ENCODE measurements at places on chromosomes 11 and 22. TPM values are rescaled to one million over a fixed set of nuclear protein-coding genes. Genes with fewer than 3 reads are reported as not detected.

GRCh38 chr22:49507607-49508292 is 319.9 kb downstream of the BRD1 start:
- no peak for DNase-seq
- H3K4me1 ChIP-seq = no peaks in the 10 kb centered on the region
- no peak overlapping the region for H3K27ac ChIP-seq
- H3K36me3 ChIP-seq = no peaks in the 10 kb centered on the region

DNA sequence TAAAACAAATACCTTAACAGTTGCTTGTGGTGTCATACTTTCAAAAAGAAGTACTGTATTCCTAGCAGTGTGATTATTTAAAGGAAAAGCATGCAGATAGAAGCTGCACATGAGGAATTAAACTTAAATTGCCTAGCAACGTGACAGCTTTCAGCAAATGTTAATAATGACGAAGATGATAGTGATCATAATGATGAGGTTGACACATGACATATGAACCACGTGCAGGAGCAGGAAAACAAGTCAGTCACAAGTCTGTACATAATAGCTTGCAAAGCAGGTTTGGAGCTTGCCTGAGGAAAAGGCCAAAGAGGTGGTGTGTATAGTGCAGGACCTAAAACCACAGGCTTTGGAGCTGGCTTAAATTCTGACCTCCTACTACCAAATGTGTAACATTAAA is 30.6 kb upstream of the PIK3C2A start:
- no peaks in the 10 kb centered on the region for H3K27me3 ChIP-seq
- no peaks in the 10 kb centered on the region for H3K36me3 ChIP-seq
- H3K27ac ChIP-seq = no peak overlapping the region
- H3K4me3 ChIP-seq = no peak overlapping the region
- H3K4me1 ChIP-seq = no peaks in the 10 kb centered on the region
- DNase-seq = no peak

DNA sequence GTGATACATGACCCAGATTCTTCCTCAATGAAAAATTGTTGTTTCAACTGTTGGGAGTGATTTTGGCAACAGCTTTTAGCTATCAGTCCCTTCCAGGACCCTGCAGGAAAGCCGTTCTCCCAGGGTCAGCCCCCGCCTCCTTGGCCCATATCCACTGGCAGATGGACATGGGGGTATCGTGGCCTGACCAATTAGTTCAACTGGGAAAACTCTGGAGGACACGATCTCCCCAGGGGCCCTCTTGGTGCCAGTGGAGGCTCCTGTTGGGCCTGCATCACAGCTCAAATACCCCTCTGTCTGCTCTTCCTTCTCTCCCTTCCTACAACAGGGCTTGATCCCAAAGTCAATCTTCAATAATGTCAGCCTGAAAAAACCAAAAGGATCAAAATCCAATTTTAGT is 272.5 kb upstream of the B3GAT1 start:
- H3K4me3 ChIP-seq = no peak overlapping the region
- H3K36me3 ChIP-seq = no peaks in the 10 kb centered on the region
- H3K4me1 ChIP-seq = no peaks in the 10 kb centered on the region
- no peak for DNase-seq

DNA sequence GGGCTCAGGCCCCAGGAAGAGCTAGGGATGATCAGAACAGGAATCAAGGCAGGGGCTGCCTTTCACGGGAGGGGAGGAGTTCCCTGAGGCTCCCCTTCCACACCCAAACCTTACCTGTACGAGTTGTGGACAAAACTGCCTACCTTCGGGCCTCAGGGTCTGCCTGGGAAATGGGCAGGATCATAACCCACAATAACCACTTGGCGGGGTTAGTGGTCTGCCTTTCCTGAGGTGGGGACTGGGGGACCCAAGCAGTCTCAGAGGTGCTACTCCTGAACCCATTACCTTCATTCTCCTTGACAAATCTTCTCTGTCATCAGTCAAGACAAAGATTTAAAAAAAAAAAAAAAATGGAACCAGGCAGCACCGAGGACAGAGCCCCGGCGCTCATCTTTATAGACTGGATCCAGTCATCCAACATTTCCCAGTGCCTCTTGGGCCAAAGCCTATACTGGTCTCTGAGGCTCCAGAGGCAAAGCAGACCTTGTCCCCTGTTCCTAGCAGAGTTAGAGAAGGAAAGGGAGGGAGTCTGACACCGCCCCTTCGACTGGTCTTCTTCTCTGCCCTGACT is 14.2 kb downstream of the P2RY6 start:
- H3K36me3 ChIP-seq = no peaks in the 10 kb centered on the region
- H3K27ac ChIP-seq = no peak overlapping the region
- DNase-seq = no peak
- H3K27me3 ChIP-seq = peaks cover 3% of the 10 kb centered on the region
- H3K4me3 ChIP-seq = no peak overlapping the region

DNA sequence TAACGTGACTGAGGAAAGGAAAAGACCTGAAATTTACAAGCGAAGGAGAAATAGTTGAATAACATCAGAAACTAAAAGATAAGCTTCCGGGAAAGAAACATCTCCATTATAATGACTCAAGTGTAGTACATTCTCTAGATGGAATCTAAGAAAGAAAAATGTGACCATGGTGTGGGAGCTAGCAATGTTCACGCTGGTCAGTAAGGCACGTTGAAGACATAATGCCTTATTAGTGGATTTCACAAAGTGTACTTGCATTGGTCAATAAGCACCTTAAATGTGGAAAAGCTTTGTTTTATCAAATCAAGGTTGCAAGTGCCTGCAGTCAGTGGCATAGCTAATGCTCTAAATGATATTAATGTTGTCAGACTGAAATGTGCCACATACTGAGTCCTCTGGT is 2.8 kb upstream of the LARGE1 start:
- H3K4me3 ChIP-seq = peak overlapping the region; percentile 61
- no peak overlapping the region for H3K27ac ChIP-seq
- DNase-seq = peak; percentile 41
- H3K4me1 ChIP-seq = peaks cover 3% of the 10 kb centered on the region

GRCh38 chr11:14904745-14905103 is 12.7 kb upstream of the CYP2R1 start:
- no peaks in the 10 kb centered on the region for H3K27me3 ChIP-seq
- peak; percentile 75 for DNase-seq
- H3K4me1 ChIP-seq = no peaks in the 10 kb centered on the region
- no peak overlapping the region for H3K27ac ChIP-seq
- peak overlapping the region; percentile 49 for H3K4me3 ChIP-seq

- no peak for DNase-seq
- no peak overlapping the region for H3K4me3 ChIP-seq
- H3K36me3 ChIP-seq = no peaks in the 10 kb centered on the region
- H3K27ac ChIP-seq = no peak overlapping the region
Observed at GRCh38 chr22:47772864-47773263, 1010.4 kb downstream of the TBC1D22A start.

- no peak for DNase-seq
- H3K27ac ChIP-seq = no peak overlapping the region
- no peaks in the 10 kb centered on the region for H3K4me1 ChIP-seq
- no peaks in the 10 kb centered on the region for H3K36me3 ChIP-seq
Observed at GRCh38 chr11:114256176-114256966, 39.8 kb upstream of the NNMT start.

GRCh38 chr11:91730057-91730456 is 494.6 kb upstream of the FAT3 start:
- DNase-seq = no peak
- no peaks in the 10 kb centered on the region for H3K4me1 ChIP-seq
- no peaks in the 10 kb centered on the region for H3K27me3 ChIP-seq
- no peak overlapping the region for H3K4me3 ChIP-seq
- no peaks in the 10 kb centered on the region for H3K36me3 ChIP-seq

DNA sequence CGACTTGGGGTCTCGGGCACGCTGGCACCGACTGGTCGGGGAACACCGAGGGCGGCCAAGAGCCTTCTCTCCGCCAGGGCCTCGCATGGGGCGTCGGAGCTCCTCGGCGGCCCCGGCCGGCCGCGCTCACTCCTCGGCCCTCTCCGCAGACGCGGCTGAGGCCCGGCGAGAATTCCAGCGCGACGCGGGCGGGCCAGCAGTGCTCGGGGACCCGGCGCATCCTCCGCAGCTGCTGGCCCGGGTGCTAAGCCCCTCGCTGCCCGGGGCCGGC is 5.6 kb downstream of the TBX1 start:
- no peak overlapping the region for H3K27ac ChIP-seq
- DNase-seq = no peak
- H3K4me3 ChIP-seq = no peak overlapping the region
- no peaks in the 10 kb centered on the region for H3K36me3 ChIP-seq
- H3K4me1 ChIP-seq = no peaks in the 10 kb centered on the region
- peaks cover 72% of the 10 kb centered on the region for H3K27me3 ChIP-seq

DNA sequence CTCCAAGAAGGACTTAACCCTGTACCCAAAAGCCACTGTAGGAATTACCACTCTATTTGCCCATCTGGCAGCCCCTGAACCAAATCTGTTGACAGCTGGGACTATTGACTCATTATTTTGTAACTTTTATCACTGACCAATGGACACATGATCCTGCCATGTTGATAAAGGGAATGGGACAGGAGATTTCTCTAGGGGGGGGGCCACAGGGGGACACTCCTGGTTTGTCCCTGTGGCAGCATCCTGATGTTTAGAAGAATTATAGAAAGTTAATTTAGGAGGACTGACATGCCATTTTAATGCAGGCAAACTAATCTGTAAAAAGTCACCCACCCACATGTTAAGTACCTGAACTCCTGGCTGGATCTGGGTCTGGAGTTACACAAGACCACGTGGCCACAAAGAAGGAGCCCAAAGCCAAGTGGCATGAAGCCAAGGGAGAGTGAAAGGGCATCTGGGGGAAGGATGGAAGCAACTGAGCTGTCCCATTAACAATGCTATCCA is 558.1 kb downstream of the ETS1 start:
- H3K4me1 ChIP-seq = no peaks in the 10 kb centered on the region
- no peak overlapping the region for H3K27ac ChIP-seq
- no peak overlapping the region for H3K4me3 ChIP-seq
- no peaks in the 10 kb centered on the region for H3K27me3 ChIP-seq
- no peak for DNase-seq
- H3K36me3 ChIP-seq = no peaks in the 10 kb centered on the region

DNA sequence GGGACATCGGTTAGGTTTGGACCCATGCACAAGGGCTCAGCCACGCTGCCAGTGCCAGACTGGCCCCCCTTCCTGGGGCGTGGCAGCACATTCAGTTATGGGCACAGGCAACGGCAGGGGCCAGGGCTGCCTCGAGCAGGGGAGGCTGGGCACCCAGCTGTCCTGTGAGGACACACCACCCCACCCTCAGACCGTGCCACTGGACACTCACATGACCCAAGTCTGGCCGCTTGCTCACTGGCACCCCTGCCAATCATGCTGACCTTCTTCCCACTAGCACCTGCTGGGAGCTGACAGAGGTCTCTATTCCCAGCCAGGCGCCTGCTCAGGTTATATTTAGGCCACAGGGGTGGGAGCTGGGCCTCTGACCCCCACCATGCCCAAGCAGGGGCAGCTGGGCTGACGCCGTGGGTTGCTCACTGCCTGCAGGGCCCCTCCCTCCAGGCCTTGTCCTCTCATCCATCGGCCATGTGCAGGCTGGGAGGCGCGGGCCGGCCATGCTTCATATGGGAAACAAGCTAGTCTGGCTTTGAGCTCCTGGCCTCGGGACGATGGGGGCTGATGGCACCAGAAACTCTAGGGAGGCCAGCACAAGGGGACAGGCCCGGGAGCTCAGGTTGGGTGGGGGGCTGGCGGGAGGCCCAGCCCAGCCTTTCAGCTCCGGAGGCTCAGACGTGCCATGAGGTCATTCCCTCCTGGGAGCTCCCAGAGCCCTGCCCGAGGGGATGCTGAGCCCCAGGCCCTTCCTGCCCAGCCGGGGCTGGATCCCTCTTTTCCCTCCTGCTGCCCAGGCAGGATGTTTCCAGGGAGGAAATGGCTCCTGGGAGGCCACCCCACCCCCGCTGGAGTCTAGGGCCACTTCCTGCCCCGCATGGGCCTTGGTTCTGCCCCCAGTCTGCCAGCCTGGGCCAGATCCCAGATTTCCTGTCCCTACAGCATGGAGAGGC is 15.2 kb upstream of the TBX1 start:
- no peaks in the 10 kb centered on the region for H3K36me3 ChIP-seq
- H3K27ac ChIP-seq = no peak overlapping the region
- H3K27me3 ChIP-seq = no peaks in the 10 kb centered on the region
- H3K4me1 ChIP-seq = no peaks in the 10 kb centered on the region
- no peak for DNase-seq

GRCh38 chr11:18600915-18601569 is 1.5 kb downstream of the MISFA start:
- DNase-seq = no peak
- no peaks in the 10 kb centered on the region for H3K27me3 ChIP-seq
- H3K4me1 ChIP-seq = no peaks in the 10 kb centered on the region
- H3K36me3 ChIP-seq = no peaks in the 10 kb centered on the region
- no peak overlapping the region for H3K27ac ChIP-seq

DNA sequence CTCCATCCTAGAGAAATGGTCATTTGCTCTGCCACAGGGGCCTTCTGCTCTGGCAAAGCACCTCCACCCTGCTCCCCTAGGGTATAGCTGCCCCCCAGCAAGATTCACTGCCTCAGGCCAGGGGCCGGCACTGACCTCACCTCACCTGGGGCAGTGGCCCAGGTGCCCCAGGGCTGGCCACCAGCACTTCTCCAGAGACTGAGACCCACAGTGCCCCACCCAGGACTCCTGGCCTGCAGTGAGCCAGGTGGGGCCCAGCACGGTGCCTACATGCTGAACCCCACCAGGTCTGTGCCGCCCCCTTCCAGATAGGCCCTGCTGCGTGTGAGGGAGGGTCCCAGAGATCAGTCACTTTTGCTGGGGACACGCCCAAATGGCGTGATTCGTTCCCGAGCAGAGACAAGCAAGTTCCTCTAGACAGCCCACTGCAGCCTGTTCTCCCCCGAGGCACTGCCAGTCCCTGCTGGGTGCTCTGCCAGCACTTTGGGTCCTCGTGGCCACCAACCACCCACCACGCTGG is 10.8 kb downstream of the GNB1L start:
- H3K27me3 ChIP-seq = no peaks in the 10 kb centered on the region
- H3K36me3 ChIP-seq = no peaks in the 10 kb centered on the region
- peaks cover 5% of the 10 kb centered on the region for H3K4me1 ChIP-seq
- DNase-seq = no peak
- no peak overlapping the region for H3K4me3 ChIP-seq

- H3K36me3 ChIP-seq = peaks cover 2% of the 10 kb centered on the region
- H3K4me3 ChIP-seq = no peak overlapping the region
- H3K4me1 ChIP-seq = no peaks in the 10 kb centered on the region
- DNase-seq = no peak
Observed at GRCh38 chr11:77617892-77618291, 19.7 kb downstream of the CLNS1A start.

- H3K4me1 ChIP-seq = no peaks in the 10 kb centered on the region
- H3K27me3 ChIP-seq = no peaks in the 10 kb centered on the region
- peaks cover 4% of the 10 kb centered on the region for H3K36me3 ChIP-seq
- no peak overlapping the region for H3K27ac ChIP-seq
Observed at GRCh38 chr11:117172724-117173421, 5.7 kb upstream of the SIDT2 start.

AIFM3 gene
- total RNA-seq = 1.3 TPM

SEPTIN3 gene
- 0.33 TPM for total RNA-seq

IPO7 gene
- 128 TPM for total RNA-seq

MB gene
- total RNA-seq = not detected

KRTAP5-8 gene
- total RNA-seq = not detected

CEP126 gene
- total RNA-seq = 1.8 TPM

ROM1 gene
- total RNA-seq = 9.9 TPM

PLAAT5 gene
- 0.50 TPM for total RNA-seq

ZNRF3 gene
- 2.6 TPM for total RNA-seq

MYRF gene
- 0.17 TPM for total RNA-seq

SLC22A25 gene
- total RNA-seq = not detected

TP53AIP1 gene
- total RNA-seq = not detected

OR8D4 gene
- not detected for total RNA-seq

DENND6B gene
- 2.1 TPM for total RNA-seq

MACROD1 gene
- total RNA-seq = 28.2 TPM

HBD gene
- 5.9 TPM for total RNA-seq

Measured in fibroblast of lung (primary cell).